MM.1S (cell line): ENCODE measurements at places on chromosomes 6 and 20.

DNA sequence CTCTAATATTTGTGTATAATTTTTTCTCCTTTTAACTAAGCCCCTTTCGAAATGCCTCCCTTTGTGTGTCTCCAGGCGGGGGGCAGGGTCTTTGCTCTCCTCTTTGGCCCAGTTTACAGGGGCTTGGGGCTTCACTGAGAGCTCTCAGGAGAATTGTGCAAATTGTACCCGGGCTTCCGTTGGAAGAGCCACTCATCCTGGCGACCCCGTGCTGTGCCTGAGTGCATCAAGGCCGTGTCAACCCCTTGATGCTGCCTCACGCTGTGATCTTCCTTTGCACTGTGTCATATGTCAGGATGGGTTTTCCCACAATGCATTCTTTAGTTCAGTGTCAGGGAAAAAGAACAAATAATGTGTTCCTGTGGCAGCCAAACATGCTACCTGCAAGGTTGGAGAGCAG is 118.0 kb upstream of the POU3F2 start:
- H3K36me3 ChIP-seq = no peaks in the 10 kb centered on the region
- H3K27me3 ChIP-seq = no peaks in the 10 kb centered on the region
- H3K27ac ChIP-seq = no peak overlapping the region

DNA sequence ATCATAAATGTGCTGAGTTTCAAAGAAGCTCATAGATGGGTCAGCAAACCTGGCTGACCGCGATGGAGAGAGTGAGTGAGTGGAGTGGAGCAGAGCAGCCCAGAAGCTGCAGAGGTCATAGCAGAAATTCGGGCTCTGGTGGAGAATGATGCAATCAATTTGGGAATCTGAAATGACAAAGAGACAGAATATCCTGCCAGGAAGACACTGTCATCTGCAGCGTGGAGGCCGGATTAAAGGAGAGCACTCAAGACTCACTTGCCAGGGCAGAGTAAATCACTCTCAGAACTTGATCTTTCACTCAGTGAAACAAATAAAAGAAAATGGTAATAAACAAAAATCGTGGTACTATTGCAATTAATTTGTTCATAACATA is 109.6 kb upstream of the RREB1 start:
- H3K27me3 ChIP-seq = no peaks in the 10 kb centered on the region
- no peak overlapping the region for H3K27ac ChIP-seq
- no peak for DNase-seq
- no peaks in the 10 kb centered on the region for H3K36me3 ChIP-seq

- H3K4me3 ChIP-seq = no peak overlapping the region
- H3K27ac ChIP-seq = no peak overlapping the region
- no peak for DNase-seq
- H3K36me3 ChIP-seq = no peaks in the 10 kb centered on the region
- peaks cover 11% of the 10 kb centered on the region for H3K27me3 ChIP-seq
Measured at GRCh38 chr20:59785986-59786795, 147.2 kb downstream of the SYCP2 start.

DNA sequence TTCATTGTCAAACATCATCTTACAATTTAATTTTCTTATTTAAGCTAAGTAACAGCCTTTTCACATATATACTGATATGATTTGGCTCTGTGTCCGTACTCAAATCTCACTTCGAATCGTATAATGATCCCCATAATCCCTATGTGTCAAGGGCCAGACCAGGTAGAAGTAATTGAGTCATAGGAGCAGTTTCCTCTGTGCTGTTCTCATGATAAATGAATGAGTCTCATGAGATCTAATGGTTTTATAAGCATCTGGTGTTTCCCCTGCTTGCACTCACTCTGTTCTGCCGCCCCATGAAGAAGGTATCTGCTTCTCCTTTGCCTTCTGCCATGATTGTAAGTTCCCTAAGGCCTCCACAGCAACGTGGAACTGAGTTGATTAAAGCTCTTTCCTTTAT is 25.1 kb upstream of the CMTR1 start:
- no peak overlapping the region for H3K4me3 ChIP-seq
- H3K36me3 ChIP-seq = no peaks in the 10 kb centered on the region
- no peaks in the 10 kb centered on the region for H3K27me3 ChIP-seq
- no peak overlapping the region for H3K27ac ChIP-seq
- no peaks in the 10 kb centered on the region for H3K4me1 ChIP-seq

DNA sequence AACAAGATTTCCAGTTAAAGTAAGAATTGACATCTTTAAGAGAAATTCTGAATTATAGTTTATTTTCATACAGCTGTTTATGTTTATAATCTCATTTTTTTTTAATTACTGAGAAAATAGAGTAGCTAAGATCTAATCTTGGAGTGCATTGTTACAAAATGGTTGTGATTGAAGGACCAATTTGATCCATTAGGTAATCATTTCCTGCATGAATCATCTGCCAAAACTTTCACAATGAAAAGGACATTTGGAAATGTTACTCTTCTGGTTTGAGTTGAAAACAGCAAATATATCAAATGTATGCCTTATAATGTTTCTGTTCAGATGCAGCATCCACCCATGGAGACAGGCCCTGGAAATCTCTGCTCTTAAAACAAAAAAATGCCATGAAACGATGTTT is 19.0 kb downstream of the TUBB2A start:
- H3K27me3 ChIP-seq = no peaks in the 10 kb centered on the region
- H3K27ac ChIP-seq = no peak overlapping the region
- H3K4me1 ChIP-seq = no peaks in the 10 kb centered on the region
- no peak overlapping the region for H3K4me3 ChIP-seq

- no peaks in the 10 kb centered on the region for H3K36me3 ChIP-seq
- H3K4me3 ChIP-seq = no peak overlapping the region
- H3K27ac ChIP-seq = no peak overlapping the region
- H3K4me1 ChIP-seq = peaks cover 23% of the 10 kb centered on the region
- no peaks in the 10 kb centered on the region for H3K27me3 ChIP-seq
Measured at GRCh38 chr6:149230712-149231460, 86.6 kb upstream of the TAB2 start.

DNA sequence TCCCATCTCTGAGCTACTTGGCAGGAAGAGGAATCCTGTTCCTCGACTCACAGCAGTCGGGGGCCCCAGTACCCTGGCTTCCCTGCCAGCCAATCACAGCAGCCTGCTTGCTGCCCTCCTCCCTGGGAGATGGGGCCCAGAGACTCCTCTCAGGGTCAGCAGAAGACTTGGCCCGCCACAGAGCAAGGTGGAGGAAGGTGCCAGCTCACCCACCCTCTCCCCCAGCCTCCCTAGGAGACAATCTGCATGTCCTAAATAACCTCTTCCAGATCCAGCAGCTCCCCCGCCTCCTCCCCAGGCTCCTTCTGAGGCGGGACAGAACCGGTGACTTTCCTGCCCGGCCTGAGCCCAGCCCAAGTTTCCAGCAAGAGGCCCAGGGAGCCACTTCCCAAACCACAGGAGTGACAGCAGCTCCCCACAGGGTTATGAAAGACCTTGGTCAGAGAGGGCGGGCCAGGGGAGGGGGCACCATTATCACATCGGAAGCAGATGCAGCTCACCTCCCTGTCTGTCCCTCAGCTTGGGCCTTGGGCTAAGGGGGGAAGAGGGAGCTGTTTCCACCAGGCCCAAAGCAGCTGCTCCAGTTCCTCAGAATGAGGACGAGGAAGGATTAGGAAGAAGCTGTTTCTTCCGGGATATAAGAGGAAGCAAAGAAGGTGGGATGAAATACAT is 2.3 kb downstream of the CCND3 start:
- no peak overlapping the region for H3K4me3 ChIP-seq
- H3K27ac ChIP-seq = no peak overlapping the region
- peaks cover 34% of the 10 kb centered on the region for H3K4me1 ChIP-seq
- no peaks in the 10 kb centered on the region for H3K27me3 ChIP-seq

DNA sequence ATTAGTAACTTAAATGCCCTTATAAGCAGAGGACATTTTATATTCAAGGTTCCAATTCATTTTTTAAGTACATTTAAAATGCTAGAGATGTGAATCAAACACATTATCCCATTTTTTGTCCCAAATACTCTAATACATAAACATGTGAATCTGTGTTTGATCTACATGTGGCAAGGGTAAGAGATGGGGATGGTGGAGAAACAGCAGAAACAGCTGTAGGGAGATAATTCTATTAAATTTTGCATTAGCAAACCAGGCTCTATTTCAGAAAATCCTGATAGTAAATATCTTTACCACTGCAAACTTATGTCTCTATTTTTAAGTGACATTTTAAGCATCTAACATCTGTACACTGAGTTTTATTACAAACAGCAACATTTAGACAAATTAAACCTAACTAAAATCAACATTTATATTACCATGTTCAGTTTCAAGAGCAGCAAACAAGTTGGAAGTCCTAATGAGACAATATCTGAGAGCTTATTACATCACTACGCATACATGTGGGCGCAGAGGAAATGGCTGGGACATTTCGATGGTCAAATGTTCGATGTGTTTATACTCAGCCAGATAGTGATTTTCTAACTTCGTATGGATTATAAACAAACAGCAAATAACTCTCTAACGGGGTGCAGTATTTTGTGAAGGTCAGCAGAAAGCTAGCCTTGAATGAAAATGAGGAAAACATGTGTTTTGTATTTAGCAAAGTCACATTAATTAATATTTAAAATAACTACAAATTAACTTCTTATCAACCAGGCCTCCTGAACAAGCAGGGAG is 165.1 kb downstream of the GJA1 start:
- no peaks in the 10 kb centered on the region for H3K4me1 ChIP-seq
- H3K27me3 ChIP-seq = no peaks in the 10 kb centered on the region
- no peak overlapping the region for H3K4me3 ChIP-seq

GRCh38 chr6:91240878-91241603 is 654.2 kb upstream of the MAP3K7 start:
- H3K36me3 ChIP-seq = no peaks in the 10 kb centered on the region
- H3K4me1 ChIP-seq = no peaks in the 10 kb centered on the region
- no peak overlapping the region for H3K27ac ChIP-seq
- no peaks in the 10 kb centered on the region for H3K27me3 ChIP-seq
- no peak for DNase-seq
